Sigmoid colon (tissue), 7 donors: ENCODE measurements at places on chromosomes 5 and 9. TPM values are rescaled to one million over a fixed set of nuclear protein-coding genes. Genes with fewer than 3 reads are reported as not detected.

DNA sequence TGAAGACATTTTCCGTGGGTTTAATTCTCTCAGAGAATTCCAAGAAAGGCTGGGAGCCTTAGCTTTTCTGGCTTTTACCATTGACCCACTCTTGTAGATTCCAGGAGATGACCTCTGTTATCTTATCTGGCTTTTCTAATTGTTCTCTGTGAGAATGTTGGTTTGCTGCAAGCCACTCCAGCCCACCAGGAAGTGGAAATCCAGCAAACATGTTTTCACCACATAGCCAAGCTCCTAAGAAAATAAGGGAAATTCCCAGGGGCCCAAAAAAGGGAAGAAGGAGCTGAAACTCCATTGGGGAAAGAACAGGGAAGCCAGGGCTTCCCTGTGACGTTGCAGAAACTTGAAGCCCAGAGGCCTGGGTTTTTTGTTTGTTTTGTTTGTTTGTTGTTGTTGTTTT, 19.7 kb downstream of the GPR107 start:
- DNase-seq: no peak

GRCh38 chr5:159242656-159243055, 20.4 kb upstream of the UBLCP1 start:
- DNase-seq: no peak

GRCh38 chr5:74530326-74531050, 110.0 kb downstream of the ENC1 start:
- DNase-seq: no peak

Gene HRH2
- total RNA-seq: 3.8 TPM

DNA sequence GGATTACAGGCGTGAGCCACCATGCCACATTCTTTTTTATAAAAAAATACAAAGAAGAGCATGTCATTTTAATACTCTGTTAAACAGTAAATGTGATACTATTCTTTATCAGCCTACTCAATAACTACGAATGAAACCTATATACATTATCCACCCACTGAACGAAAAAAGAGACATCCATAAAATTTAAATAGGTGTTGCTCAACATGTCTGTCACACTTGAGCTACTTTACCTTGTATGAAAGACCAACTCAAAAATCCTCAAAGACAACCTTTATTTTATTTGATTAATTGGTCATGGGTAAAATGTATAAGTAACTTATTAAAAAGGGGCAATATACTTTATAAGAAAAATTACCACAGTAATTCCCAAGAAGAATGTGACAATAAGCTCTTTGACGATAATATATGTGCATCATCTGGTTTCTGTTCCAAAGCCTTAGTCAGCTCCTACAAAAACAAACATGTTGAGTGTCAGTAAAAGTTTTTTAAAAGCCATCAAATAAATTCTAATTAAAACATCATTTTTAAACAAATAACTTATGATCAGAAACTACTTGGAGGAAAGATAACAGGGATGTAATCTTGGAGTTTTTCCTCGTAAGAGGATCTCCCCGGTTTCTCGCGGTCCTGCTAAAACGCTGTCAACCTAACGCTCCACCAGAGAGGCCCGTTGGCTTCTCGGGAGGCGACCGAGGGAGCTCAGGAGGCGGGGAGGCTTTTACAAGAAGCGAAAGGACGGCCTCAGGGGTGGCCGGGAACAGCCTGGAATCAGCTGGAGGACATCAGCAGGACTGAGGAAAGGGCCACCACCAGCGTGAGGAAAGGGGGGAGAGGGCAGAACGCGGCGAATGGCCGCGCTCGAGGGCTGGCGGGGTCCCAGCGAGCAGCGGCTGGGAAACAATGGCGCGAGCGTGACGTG, 13.5 kb upstream of the ANKRD18B start:
- DNase-seq: peak; percentile 79

DNA sequence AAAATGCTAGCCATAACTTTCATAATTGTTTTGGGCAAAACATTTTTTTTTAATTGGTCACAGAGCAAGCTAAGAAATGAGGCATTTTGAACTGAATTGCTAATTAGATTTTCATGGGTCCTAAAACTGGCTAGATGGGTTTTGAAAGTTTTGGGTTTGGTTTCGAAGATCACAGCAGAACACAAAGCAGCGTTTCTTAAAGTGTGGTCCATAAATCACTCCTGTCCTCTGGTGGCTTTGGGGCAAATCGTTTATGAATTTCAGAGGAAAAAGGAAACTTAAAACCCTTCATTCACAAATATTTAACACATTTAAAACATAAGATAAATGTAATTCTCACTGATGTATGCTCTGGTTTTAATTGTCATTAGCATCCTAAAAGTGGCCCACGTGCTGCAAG, 503.7 kb downstream of the SPATA31D1 start:
- no peak for DNase-seq
